ENCODE measurements at places on chromosomes 2 and 18. TPM values are rescaled to one million over a fixed set of nuclear protein-coding genes. Genes with fewer than 3 reads are reported as not detected.

The CHRNG gene
- not detected for total RNA-seq

The ZDBF2 gene
- 1.1 TPM for total RNA-seq

The FBXO36 gene
- total RNA-seq = 1.1 TPM

The ALPG gene
- 0.15 TPM for total RNA-seq

The LYPD6 gene
- 0.06 TPM for total RNA-seq

Data from A549 treated with DMSO at 1 μM for 4 hours (cell line).